ENCODE measurements at places on chromosomes 4 and X.

GRCh38 chr4:61555789-61556188 is 355.7 kb downstream of the ADGRL3 start:
- peak; percentile 56 for DNase-seq

GRCh38 chrX:39519566-39520301 is 578.0 kb downstream of the BCOR start:
- DNase-seq = no peak

- DNase-seq = no peak
These were observed 7.0 kb downstream of the TMSB4X start for GRCh38 chrX:12981880-12982279.

DNA sequence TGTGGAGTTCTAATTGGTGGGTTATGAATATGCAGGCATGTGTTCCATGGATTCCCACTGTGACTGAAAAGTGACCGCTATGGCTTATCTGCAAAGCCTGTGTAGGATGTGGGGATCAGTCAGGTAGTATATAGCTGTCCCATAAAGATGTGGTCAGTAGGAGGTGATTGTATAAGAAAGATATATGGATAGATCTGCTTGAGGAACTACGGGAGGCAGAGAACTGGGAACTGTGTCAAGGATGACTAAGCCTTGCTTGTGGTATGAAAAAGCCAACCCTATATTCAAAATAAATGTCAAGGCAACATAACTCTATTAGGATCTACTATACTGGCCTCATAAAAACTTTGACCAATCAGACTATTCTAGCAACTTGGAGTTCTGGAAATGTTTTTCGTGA is 185.2 kb downstream of the KLHL4 start:
- DNase-seq = no peak

- DNase-seq = no peak
These were observed 26.3 kb downstream of the AFF1 start for GRCh38 chr4:86961116-86961515.

GRCh38 chr4:146776691-146777090 is 138.0 kb downstream of the POU4F2 start:
- DNase-seq = no peak

DNA sequence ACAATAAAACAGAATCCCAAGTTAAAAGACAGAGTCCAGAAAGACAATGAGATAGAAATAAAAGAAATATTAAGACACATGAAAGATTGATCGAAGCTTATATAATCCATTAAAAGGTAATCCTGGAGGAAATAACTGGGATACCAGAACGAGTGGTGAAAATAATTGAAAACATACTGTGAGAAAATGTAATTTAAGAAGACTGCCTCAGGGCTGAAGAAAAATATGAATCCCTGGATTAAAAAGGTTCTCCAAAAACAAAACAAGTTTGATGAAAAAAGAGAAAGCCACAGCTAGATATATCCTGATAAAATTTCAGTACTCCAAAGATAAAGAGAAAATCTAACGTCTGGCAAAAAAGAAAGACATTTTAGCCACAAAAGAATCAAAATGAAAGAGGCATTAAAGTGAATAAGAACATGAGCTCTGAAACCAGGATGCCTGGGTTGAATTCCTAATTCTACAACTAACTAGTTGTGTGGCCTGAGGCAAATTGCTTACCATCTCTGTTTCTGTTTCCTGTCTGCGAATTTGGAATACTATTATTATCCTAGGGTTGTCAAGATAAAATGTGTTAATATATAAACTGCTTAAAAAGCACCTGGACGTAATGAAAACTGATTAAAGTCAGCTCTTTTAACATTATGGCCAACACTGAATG is 5.5 kb downstream of the DDX60L start:
- no peak for DNase-seq

DNA sequence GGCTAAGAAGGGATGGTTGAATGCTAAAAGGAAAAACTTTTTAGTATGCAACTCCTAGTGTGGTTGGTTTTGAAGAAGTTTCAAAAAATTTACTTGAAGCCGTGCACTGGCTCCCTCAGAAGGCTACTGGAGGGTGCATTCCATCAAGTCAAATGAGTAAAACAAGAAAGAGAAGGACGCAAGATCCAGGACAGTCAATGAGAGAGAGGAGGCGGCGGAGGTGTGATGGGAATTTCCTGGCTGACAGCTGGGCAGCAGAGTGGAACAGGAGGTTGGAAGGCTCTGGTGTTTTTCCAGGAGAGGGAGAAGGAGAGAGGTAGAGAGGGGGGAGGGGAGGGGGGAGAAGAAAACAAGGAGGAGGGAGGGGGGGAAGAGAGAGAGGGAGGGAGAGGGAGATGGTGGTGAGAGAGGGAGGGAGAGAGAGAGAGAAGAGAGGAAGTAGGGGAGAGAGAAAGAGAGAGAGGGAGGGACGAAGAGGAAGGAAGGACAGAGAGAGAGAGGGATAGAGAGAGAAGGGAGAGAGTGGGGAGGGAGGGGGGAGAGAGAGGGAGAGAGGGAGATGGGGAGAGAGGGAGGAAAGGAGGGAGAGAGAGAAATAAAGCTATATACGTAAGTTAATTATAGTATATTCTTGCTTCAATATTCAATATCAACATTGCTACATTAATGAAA is 126.4 kb downstream of the SH3KBP1 start:
- DNase-seq = no peak

GRCh38 chr4:142925161-142925560 is 79.1 kb upstream of the INPP4B start:
- no peak for DNase-seq

DNA sequence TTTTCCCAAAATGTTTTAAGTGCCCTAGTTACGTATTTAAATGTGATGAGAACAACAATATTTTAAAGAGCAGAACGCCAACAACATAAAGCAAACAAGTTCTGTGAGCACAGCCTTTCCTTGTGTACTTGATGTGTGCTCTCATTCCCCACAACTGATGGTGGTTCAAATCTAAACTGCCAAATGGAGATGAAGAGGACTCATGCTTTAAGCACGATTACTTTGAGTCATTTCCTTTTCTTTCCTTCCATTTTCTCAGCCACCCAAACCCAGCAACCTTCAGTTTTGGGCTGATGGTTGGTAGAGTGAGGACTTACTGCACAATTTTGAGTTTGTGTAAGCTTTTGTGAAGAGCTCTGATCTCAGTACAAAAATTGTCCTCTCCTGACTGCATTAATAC is 1.7 kb downstream of the NSD2 start:
- DNase-seq = no peak

GRCh38 chr4:107083-107443 is 17.2 kb upstream of the ZNF718 start:
- no peak for DNase-seq

- DNase-seq = no peak
These were observed 273.3 kb upstream of the LCORL start for GRCh38 chr4:18294846-18295245.

DNA sequence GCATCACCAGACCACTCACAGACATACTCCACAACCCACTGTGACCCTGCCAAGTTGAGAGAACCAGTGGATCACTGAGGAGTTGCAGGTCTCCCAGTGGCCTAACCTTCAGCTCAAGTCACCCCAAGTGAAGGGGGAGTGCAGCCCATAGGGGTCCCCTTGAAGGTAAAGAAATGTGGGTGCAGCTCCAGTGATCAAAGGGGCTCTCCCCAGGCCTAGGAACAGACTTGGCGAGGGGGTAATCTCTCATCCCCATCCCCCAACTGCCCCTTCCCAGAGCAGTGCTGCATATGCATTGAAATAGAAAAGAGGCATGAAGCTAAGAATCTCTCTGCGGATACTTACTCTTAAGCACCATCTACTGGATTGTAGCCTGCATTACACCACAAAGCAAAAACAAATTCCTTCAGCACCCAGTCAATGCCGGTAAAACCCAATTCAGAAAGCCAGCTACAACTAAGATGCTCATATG is 27.0 kb downstream of the MAGEE1 start:
- no peak for DNase-seq

GRCh38 chr4:3128976-3129375 is 54.5 kb downstream of the HTT start:
- DNase-seq = no peak

GRCh38 chrX:15143825-15144121 is 126.1 kb downstream of the ASB9 start:
- no peak for DNase-seq

DNA sequence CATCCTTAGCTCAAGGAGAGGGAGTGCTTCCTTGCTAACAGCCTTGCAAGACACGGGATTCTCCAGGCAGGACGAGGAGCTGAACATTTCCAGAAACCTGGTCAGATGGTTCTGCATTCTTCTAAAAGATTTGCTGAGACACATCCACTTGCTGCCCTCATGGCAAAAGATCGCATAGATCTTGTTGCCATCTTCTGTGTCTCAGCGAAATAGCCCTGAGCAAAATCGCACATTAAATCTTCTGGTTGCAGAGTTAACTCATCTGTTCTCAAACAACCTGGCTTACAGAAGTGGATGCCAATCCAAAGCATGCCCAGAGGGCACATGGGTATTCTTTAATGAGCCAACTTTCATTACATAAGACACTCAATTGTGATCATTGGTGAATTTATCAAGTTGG is 167.5 kb downstream of the PRKX start:
- no peak for DNase-seq

- DNase-seq = peak; percentile 17
These were observed 22.7 kb upstream of the TMPRSS11F start for GRCh38 chr4:68152411-68152810.

DNA sequence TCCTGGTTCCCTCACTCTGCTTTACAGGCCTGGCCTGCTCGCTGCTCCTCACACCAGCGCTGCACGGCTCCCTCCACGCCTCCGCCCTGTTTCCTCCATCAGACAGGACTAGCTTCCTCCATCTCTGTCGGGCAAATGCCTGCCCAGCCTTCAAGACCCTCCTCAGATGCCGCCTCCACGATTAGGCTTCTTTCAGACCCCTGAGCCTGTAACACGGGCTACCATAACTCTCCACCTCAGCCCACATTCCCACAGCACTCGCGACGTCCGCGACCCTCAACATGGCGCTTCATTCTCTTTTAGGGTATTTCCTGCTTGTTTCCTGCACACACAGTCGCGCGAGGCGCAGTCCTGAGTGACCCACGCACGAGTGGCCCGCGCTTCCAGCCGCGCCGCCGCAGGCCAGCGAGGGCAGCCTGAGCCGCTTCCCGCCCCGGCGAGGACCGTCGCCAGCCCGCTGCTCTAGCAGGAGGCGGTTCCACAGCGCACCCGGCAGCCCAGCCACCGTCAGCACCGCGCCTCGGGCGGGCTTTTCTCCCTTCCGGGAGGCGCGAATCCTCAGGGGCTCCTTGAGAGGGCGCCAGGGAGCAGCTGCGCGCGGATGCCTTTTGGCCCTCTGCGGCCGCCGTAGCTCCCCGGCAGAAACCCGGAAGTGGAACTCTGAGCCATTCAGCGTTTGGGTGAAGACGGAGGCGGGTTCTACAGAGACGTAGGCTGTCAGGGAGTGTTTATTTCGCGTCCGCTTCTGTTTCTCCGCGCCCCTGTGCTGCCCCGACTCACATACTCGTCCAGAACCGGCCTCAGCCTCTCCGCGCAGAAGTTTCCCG is at the start of gene FRG1:
TSS of gene FRG1 (plus strand) at position 695 of the 827 bp plus-strand sequence. CDS start 138 bp downstream, outside the sequence.
- peak; percentile 71 for DNase-seq

DNA sequence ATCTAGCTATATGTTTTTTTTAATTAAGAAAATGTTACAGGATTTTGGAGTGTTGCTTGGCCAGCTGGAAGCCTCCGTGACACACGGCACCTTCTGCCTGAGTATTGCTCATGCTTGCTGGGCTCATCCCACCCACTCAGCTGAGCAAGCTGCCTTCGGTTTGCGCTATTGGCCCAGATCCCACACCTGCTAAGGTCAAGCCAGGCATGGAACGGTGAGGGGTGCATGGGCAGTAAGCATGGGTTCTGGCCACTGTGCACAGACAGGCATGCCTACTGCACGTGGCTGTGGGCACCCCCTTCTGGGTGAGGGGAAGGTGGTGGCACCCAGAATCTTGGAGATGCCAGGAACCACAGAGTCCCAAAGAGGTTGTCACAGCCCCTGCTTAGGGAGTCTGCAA is 1178.4 kb upstream of the PCDH7 start:
- DNase-seq = no peak

DNA sequence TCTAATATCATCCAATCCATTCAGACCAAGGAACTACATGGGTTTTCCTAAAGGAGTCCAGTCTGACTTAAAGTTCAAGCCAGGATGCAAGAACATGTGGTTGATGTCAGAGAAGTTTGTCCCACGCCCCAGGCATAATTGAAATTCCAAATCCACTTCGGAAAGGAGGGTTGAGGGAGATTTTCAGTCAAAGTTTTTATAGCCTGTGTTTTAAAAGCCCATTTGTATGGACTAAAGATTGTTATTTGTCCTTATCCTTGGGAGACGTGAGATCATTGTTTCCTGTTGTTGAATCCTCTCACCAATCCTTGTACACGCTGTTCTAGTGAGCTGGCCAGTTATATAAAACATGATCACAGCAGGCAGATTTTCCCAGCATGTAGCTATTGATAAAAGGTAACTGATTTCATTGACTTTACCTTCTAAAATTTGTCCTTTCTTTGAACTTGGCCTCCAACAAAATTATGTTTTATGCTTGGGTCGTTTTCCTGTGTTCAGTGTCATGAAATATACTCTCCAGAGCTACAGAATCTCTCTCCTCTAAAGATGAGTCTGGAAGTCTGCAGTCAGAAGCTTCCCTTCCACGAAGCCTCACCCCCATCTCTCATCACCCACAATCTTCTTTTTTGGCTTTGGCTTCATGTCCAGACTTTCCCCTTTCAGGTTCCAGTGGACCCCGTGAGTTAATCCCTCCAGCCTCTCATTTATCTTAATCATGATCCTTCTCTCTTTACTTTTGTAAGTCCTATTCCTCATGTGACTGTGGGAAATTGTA is 92.9 kb downstream of the ATP10D start:
- DNase-seq = peak; percentile 79

- no peak for DNase-seq
These were observed 43.9 kb upstream of the PDLIM5 start for GRCh38 chr4:94407846-94408245.

- DNase-seq = no peak
These were observed 66.4 kb upstream of the MAOA start for GRCh38 chrX:43589735-43590134.

DNA sequence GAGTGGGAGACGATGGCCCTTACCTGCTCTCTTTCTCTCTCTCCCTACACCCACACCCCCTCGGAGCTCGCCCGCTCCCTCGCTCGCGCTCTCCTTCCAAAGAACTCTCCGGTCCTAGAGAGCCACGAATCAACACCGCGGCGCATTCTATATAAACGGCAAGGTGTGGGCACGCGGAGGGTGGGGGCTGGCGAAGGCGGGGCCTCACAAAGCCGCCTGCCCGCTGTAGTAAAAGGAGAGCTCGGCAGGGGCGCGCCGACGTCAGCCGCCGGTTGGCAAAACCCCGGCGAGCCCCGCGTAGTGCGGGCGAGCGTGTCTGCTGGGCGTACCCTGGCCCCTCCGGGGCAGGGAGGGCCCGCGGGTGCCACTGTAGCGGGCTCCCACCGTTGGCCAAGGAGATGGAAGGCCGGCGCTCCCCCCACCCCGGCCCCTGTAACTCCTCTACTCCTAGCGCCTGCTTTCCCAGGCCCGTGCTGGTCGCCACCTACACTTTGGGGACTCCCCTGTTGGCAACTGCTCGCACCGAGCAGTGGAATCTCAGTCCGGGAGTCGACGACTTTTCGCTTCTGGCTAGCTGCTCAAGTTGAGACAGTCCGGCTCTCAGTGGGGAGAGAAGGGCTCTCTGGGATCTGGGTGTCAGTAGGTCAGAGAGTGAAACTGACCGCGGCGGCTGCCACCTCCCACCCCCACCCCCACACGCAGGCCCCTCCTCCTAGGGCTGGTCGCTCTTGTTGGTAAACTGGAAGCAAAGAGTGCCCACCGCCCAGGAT is 325.5 kb upstream of the F9 start:
- DNase-seq = no peak

Measured in non-pigmented ciliary epithelial cell (primary cell).